ENCODE measurements at places on chromosomes 3 and 15.
A peak's percentile ranks its signal among the peaks of the same experiment; 100 is the strongest.

DNA sequence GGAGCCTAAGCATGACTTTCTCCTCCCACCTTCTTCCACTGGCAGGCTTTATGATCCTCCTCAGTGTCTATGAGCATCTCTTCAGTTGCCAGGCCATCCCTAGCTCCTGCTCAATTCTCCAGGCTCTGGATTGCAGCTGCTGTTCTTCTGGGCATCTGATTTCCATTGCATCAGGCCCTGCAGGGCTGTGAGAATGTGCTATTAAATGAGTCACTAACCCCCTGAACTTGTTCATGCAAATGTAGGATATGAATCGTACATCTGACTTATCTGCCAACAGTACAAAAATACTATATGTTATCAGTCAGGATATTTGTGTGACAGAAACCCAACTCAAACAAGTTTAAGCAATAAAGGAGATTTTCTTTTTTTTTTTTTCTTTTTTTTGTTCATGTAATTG lies 11.9 kb downstream of the GPR176 start:
- DNase-seq: peak; percentile 9

DNA sequence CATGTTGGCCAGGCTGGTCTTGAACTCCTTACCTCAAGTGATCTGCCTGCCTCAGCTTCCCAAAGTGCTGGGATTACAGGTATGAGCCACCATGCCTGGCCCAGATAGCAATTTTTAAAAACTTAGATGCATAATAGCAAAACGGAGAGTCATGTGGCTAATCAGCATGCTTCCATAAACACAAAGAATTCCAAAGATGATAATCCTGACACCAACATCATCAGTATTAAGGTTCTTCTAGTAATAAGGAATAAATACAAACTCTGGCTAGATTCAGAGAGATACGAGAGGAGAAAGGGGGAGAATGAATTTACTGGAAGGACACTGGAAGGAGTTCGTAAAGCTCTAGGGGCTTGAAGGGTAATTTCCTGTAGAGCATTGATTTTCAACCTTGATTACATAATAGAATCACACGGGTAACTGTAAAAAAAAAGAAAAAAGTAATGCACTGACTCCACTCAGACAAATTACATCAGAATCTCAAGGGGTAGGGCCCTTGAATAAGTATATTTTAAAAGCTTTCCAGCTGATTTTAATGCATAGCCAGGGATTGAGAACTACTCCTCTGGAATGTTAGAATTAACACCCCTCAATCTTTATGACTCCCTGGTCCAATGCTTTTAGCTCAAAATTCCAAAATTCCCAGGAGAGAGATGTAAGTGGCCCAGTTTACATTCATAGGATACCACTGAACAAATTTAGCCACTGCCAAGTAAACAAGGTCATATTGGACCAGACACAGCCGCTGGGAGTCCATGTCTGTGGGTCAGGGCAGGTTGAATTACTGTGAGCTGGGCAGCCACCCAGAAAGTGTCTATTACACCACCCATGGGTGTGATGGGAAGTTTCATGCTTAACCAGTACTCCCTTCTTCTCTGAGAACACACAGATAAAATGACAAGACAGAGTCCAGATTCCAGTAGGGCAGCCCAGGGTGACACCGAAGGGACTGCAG lies 243.9 kb downstream of the TBL1XR1 start:
- DNase-seq: no peak

DNA sequence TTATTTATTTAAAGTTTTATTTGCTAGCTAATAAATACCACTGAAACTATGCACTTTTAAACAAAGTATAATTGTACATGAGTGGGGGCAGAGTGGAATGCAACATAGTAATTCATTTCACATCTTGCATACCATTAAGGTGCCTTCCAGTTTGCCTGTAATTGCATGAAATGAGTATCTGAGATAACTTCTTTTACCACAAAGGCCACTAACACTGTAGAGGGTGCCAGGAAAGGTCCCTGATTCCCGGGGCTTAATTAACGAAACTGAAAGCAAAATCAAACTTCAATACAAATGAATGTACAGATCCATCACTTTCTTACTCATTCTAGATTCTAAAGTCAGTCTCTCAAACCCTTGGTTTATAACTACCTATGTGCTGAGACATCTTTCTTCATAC lies 2.1 kb downstream of the CD47 start:
- DNase-seq: peak; percentile 52

DNA sequence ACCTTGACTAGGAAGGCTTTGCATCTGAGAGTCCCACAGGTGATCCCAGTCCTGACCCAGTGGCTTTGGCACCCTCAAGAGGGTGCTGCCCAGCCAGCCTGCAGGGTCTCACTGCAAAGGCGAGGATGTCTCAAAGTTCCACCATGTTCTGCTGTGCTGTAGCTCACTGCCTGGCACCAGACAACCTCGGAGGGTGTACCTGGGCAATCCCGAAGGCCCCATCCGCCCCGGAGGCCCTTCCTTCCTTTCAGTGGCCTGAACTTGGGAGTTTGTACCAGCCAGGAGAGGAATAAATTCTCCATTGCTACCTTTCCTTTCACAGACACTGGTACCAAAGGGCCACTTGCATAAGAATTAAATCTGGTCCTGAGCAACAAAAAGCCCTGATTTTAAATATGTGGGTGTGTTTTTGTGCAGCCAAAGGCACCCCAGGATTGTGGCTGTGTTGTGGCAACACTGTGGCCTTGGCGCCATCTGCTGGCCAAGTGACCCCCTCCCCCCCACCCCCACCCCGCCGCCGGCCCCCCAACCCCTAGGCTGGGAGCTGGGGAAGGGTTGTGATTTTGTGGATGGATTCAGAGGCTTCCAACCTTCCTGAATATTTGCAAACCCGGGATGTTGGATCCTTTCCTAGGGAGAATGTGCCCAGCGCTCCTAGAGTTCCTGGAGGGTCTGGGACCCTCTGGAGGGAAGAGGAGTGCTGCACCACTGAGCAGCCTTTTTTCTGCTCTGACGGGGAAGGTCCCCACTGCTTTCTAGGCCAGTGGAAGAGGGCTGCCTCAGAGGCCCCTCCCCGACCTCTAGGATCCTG lies 9.7 kb upstream of the PTPN23 start:
- DNase-seq: no peak

- no peak for DNase-seq
Observed at GRCh38 chr15:69973102-69973714, 124.5 kb downstream of the TLE3 start.

DNA sequence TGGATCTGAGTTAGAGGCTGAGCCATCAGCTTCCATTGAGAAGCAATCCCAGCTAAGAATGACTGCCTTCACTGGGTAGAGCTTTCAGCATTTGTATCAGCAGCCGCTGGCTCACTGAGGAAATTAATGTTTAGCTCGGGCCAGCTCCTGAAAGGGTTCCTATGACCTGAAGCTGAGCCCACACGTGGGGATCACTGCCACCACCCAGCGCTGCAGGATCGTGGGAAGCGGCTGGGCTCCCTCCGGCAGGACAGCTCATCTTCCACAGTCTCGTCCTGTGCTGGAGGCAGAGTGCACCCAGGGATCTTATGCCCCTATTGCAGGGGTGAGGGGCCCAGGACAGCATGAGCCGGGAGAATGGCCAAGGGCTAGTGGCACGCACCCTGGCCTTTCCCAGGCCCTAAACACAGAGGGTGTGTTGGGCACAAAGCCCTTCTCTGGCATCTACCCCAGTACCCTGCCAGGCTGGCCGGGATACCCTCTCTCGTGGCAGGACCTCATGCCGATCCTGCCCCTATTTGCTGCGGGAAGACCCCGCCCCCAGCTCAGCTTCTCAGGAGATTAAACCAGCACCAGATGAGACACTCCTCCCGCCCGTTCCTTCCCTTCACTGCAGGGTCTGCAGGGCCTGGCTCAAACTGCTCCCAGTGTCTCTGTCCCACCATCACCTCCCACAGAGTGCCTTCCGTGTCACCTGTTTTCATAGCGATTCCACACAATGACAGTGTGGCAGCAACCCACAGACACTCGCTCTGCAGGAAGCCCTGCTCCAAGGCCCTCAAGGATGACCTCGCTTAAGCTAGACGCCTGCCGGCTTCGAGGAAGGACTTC lies 28.5 kb downstream of the KLHL25 start:
- DNase-seq: no peak

All from inflammatory macrophage treated with lipopolysaccharide for 1 hour (primary cell).